ENCODE measurements at places on chromosomes 7 and 10. TPM values are rescaled to one million over a fixed set of nuclear protein-coding genes. Genes with fewer than 3 reads are reported as not detected.

DNA sequence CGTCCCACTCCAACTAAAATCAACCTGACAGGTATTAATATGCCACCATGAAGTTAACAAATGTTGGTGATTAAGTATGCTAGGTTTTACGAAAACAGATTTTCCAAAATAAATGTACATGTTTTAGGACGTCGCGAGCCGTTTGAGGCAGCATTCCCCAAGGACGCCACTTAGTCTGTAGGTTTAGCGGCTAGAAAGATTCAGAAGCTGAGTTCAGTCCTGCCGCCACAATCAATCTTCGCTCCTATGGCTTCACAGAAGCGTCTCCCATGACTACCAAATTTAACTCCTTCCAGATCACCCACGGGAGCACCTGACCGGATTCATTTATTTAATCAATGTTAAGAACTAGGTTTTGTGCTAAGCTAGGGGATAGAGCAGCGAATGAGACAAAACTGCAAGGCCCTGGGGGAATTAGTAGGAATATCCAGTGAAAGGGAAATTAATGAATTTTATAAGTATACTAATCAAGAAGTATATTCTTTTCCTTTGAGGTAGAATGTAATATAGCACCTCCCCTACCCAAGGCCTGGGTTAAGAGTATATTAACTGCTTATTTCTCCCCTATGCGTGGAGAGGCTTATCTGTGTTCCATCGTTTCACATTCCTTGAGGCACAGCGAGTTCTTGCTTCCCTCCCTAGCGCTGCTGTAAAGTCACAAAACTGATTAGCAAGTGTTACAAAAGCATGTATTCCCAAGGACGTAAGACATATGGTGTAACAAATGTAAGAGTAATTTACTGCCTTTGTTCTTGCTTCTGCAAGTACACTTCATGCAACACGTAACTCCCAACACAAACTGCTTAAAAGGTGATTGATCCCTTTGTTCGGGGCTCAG lies 994 bp upstream of the CYP51A1 start:
- peak overlapping the region; percentile 93 for H3K27ac ChIP-seq
- H3K36me3 ChIP-seq: no peaks in the 10 kb centered on the region
- H3K27me3 ChIP-seq: no peaks in the 10 kb centered on the region
- H3K4me1 ChIP-seq: no peaks in the 10 kb centered on the region
- peak overlapping the region; percentile 78 for H3K4me3 ChIP-seq

- H3K27me3 ChIP-seq: no peaks in the 10 kb centered on the region
- no peak overlapping the region for H3K4me3 ChIP-seq
- no peaks in the 10 kb centered on the region for H3K4me1 ChIP-seq
- H3K36me3 ChIP-seq: no peaks in the 10 kb centered on the region
Measured at GRCh38 chr7:77444123-77444522, 28.0 kb upstream of the GSAP start.

GRCh38 chr7:137130751-137131158 lies 212.8 kb downstream of the PTN start:
- H3K4me1 ChIP-seq: no peaks in the 10 kb centered on the region
- no peak overlapping the region for H3K27ac ChIP-seq
- no peak for DNase-seq
- no peaks in the 10 kb centered on the region for H3K36me3 ChIP-seq

GRCh38 chr10:115095758-115096157 lies 2.6 kb downstream of the ATRNL1 start:
- no peak overlapping the region for H3K27ac ChIP-seq
- no peaks in the 10 kb centered on the region for H3K4me1 ChIP-seq
- H3K27me3 ChIP-seq: no peaks in the 10 kb centered on the region
- H3K4me3 ChIP-seq: no peak overlapping the region
- no peak for DNase-seq
- no peaks in the 10 kb centered on the region for H3K36me3 ChIP-seq

DNA sequence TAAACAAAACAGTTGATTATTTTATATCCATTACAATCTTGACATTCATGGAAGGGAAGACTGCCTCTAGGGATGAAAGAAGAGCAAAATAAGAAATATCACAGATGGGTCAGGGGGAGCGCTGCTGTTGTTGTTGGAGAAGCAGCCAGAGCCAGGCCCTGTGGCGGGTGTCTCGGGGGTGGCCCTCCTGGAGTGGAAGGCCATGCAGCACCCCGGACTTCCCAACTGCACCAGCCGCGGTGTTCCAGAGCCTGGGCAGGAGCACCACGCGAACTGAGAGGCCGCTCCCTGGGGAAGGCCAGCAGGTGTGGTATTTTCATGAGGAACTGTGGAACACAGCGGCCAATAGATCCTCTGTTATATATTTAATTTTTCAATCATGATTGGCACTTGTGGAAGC lies 72.4 kb upstream of the VSTM2A start:
- H3K4me1 ChIP-seq: no peaks in the 10 kb centered on the region
- H3K27ac ChIP-seq: no peak overlapping the region
- no peak for DNase-seq

GRCh38 chr10:80051993-80052392 lies 26.5 kb upstream of the TMEM254 start:
- H3K27ac ChIP-seq: no peak overlapping the region
- H3K36me3 ChIP-seq: no peaks in the 10 kb centered on the region
- no peaks in the 10 kb centered on the region for H3K27me3 ChIP-seq
- H3K4me3 ChIP-seq: no peak overlapping the region
- no peak for DNase-seq

GRCh38 chr7:115056019-115056418 lies 134.1 kb downstream of the MDFIC start:
- no peaks in the 10 kb centered on the region for H3K4me1 ChIP-seq
- H3K27me3 ChIP-seq: no peaks in the 10 kb centered on the region
- no peak overlapping the region for H3K4me3 ChIP-seq
- no peak overlapping the region for H3K27ac ChIP-seq
- DNase-seq: peak; percentile 77

DNA sequence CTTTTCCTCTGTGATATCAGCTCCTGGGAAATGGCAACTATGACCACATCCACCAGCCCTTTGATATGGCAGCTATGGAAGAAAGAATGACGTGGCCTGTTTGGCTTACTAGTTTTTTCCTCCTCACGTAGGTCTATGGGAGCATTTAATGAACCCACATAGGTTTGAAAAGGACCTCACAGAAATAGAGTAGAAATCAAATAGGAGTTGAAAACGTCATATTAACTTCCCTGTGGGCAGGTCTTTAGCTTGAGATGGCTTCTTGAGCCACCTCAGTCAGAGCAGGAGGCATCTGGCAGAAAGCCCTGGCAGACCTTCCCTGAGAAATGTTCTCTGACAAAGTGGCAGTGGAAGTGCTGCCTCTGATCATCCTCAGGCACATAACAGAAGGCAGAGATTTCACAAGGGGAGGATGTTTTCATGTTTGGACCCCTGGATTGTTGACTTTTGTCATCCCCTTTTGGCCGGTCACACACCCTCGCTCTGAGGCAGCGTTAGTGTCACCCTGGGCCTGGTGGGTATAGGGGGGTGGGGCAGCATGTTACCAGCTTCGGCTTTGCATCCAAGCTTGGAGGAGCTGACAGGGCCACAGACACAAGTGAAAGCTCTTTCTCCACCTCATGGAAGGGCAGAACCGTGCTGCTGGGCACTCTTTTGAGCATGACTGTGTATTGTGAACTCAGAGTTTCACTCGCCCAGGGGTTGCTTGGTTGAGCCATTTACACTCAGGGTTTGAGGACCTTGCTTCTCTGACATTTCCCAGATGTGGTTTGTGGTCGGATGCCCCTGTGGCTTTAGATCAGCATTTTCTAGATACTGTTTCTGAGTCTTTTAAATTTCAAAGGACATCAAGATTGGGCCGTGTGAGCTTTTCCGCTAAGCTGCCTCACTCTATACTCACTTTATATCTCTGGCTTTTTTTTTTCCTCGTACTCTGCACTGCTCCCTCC lies 184.2 kb downstream of the STK31 start:
- no peaks in the 10 kb centered on the region for H3K4me1 ChIP-seq
- no peak overlapping the region for H3K4me3 ChIP-seq
- H3K27me3 ChIP-seq: no peaks in the 10 kb centered on the region

The SPDYE5 gene
- polyA plus RNA-seq: not detected
